A549 treated with CORT108297 at 1 μM for 4 hours (cell line): ENCODE measurements at places on chromosomes 3 and 15. TPM values are rescaled to one million over a fixed set of nuclear protein-coding genes. Genes with fewer than 3 reads are reported as not detected.

Gene ABHD5
- 15.6 to 24.4 TPM (median 18.0 TPM) in 5 replicates for total RNA-seq

Gene POLQ
- total RNA-seq, result 6.3 to 7.3 TPM (median 6.7 TPM) in 5 replicates

Gene PLCL2
- total RNA-seq, result 5.0 to 8.0 TPM (median 5.7 TPM) in 5 replicates

Gene GPR27
- 2.7 to 3.6 TPM (median 3.1 TPM) in 5 replicates for total RNA-seq

Gene ANKRD63
- total RNA-seq, result 0.15 to 0.54 TPM (median 0.29 TPM) in 5 replicates

Gene CLSTN2
- total RNA-seq, result 0.02 to 0.05 TPM (median 0.03 TPM) in 5 replicates

Gene SPATA12
- 0.32 to 0.53 TPM (median 0.47 TPM) in 5 replicates for total RNA-seq

Gene RLBP1
- total RNA-seq, result not detected in 5 replicates

Gene MTFMT
- total RNA-seq, result 25.0 to 28.1 TPM (median 26.6 TPM) in 5 replicates

Gene TICRR
- total RNA-seq, result 11.1 to 14.7 TPM (median 13.5 TPM) in 5 replicates

Gene HMG20A
- 24.0 to 30.6 TPM (median 28.6 TPM) in 5 replicates for total RNA-seq

Gene DHX30
- 37.6 to 49.4 TPM (median 48.0 TPM) in 5 replicates for total RNA-seq

Gene NCKIPSD
- 6.9 to 11.7 TPM (median 9.9 TPM) in 5 replicates for total RNA-seq

Gene A4GNT
- not detected in 5 replicates for total RNA-seq

Gene MYLK
- total RNA-seq, result 13.5 to 21.9 TPM (median 16.0 TPM) in 5 replicates

Gene LRRC58
- 14.5 to 16.1 TPM (median 15.2 TPM) in 5 replicates for total RNA-seq

Gene FBXW12
- total RNA-seq, result not detected in 5 replicates

Gene TGM5
- total RNA-seq, result not detected in 5 replicates

Gene EXD1
- not detected in 5 replicates for total RNA-seq

Gene SSUH2
- 0.53 to 1.2 TPM (median 0.88 TPM) in 5 replicates for total RNA-seq

Gene GREM1
- 7.8 to 15.8 TPM (median 8.0 TPM) in 5 replicates for total RNA-seq

Gene RNF13
- total RNA-seq, result 34.1 to 63.5 TPM (median 37.4 TPM) in 5 replicates

Gene ITIH4
- total RNA-seq, result 0.18 to 0.92 TPM (median 0.71 TPM) in 5 replicates

Gene STRIT1
- not detected in 5 replicates for total RNA-seq

Gene SOX14
- not detected in 5 replicates for total RNA-seq

Gene CFAP92
- 0.06 TPM in 1 of 5 replicates, not detected in the others for total RNA-seq

Gene CHST2
- 0.55 to 0.99 TPM (median 0.79 TPM) in 5 replicates for total RNA-seq

Gene LHFPL4
- total RNA-seq, result 0.06 to 0.18 TPM (median 0.12 TPM) in 5 replicates

Gene C3orf62
- total RNA-seq, result 1.5 to 2.2 TPM (median 1.9 TPM) in 5 replicates

Gene TRIM69
- total RNA-seq, result 4.0 to 6.5 TPM (median 5.8 TPM) in 5 replicates

Gene ARGFX
- total RNA-seq, result not detected in 5 replicates

Gene IL17RE
- 1.1 to 1.3 TPM (median 1.1 TPM) in 5 replicates for total RNA-seq

Gene AMIGO3
- total RNA-seq, result 0.23 to 1.3 TPM (median 0.41 TPM) in 5 replicates

Gene CD200R1
- 0.03 to 0.14 TPM (median 0.08 TPM) in 5 replicates for total RNA-seq

Gene NLGN1
- total RNA-seq, result not detected in 5 replicates

Gene AMT
- total RNA-seq, result 0.17 to 0.65 TPM (median 0.30 TPM) in 5 replicates

Gene STARD5
- 1.5 to 2.3 TPM (median 2.0 TPM) in 5 replicates for total RNA-seq

Gene SMCO1
- total RNA-seq, result 0.03 TPM in 1 of 5 replicates, not detected in the others

Gene SLC41A3
- 22.2 to 26.8 TPM (median 25.0 TPM) in 5 replicates for total RNA-seq

Gene ATP8B4
- total RNA-seq, result 0.50 to 0.94 TPM (median 0.69 TPM) in 5 replicates

Gene ATP1B3
- total RNA-seq, result 198 to 209 TPM (median 203 TPM) in 5 replicates

Gene COX5A
- 505 to 615 TPM (median 535 TPM) in 5 replicates for total RNA-seq

Gene NR1D2
- total RNA-seq, result 5.4 to 7.1 TPM (median 6.6 TPM) in 5 replicates

Gene RAD54L2
- total RNA-seq, result 3.5 to 4.2 TPM (median 4.1 TPM) in 5 replicates

Gene HIGD2B
- not detected in 5 replicates for total RNA-seq

Gene C15orf62
- total RNA-seq, result 0.05 to 0.08 TPM (median 0.08 TPM) in 5 replicates

Gene ERC2
- 0.08 to 0.25 TPM (median 0.12 TPM) in 4 of 5 replicates, not detected in the other for total RNA-seq

Gene ACTRT3
- 2.5 to 3.2 TPM (median 2.7 TPM) in 5 replicates for total RNA-seq

Gene CHST13
- 0.50 to 1.4 TPM (median 1.1 TPM) in 5 replicates for total RNA-seq

Gene RPLP1
- total RNA-seq, result 3,458 to 4,562 TPM (median 3,814 TPM) in 5 replicates

Gene CA12
- 148 to 171 TPM (median 161 TPM) in 5 replicates for total RNA-seq

Gene COL6A6
- total RNA-seq, result not detected in 5 replicates

Gene ADGRG7
- total RNA-seq, result not detected in 5 replicates

Gene SCAMP5
- 11.8 to 15.0 TPM (median 14.3 TPM) in 5 replicates for total RNA-seq

Gene ZNF660
- not detected in 5 replicates for total RNA-seq

Gene P2RY12
- total RNA-seq, result not detected in 5 replicates

Gene PLSCR2
- total RNA-seq, result not detected in 5 replicates

Gene CPLX3
- total RNA-seq, result 0.05 to 0.06 TPM in 2 of 5 replicates, not detected in the others
